ENCODE measurements at places on chromosomes 2 and 18.

DNA sequence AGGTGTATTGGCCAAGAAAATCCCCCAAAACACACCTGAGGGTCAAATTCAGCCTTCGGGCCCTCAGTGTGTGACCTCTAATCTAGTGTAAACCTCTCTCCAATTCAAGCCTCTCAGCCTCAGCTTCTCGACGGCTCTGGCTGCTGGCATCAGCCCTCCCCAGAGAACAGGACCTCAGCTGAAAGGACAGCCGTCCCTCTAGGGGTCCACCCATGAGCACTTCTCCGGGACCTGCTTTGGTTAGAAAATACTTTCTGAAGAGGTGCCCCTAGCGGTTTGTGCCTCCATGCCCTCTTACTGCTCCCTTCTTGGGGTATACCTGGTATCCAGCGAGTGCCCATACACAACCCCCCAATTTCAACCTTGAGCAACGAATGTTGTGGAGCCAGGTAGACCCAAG lies 48.8 kb downstream of the INHBB start:
- DNase-seq = no peak

DNA sequence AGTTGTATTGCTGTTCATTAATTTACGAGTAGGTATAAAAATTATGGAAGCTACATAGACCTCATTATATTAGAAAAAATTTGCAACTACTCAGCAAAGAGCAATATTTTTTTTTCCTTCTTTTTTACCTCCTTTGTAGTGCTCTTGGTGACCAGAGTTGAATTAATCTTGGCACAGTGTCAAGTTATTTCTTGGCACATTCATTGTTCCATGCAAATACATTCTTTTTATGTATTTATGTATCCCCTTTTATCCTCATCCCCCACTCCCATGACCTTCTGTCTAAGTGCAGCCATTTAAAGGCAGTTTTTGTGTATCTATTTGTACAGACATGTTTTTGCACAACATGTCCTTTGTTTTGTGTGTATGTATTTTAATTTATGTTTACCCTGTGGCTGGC lies 224.5 kb downstream of the CCDC102B start:
- no peak for DNase-seq

DNA sequence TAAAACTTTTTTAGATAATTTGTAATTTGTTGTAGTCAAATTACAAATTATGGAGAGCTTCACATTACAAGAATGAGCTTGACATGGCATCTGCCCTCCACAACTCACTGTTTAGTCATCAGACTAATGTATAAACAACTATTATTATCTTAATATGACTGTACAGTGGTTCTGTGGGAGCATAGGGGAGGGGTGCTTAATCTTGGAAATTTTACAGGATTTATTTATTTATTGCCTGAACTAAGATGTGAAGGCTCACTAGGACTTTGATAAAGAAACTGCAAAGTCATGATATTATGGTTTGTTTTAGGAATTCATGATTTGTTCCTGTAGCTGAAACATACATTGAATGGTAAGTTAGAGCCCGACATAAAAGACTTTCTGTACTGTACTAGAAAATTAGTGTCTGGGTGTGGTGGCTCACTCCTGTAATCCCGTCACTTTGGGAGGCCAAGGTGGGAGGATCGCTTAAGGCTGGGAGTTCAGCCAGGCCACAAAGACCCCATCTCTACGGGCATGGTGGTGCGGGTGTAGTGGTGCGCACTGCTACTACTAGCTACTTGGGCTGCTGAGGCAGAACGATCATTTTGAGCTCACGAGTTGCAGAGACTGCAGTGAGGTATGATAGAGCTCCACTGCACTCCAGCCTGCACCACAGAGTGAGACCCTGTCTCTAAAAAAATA lies 2.1 kb downstream of the MARCHF7 start:
- DNase-seq = no peak

DNA sequence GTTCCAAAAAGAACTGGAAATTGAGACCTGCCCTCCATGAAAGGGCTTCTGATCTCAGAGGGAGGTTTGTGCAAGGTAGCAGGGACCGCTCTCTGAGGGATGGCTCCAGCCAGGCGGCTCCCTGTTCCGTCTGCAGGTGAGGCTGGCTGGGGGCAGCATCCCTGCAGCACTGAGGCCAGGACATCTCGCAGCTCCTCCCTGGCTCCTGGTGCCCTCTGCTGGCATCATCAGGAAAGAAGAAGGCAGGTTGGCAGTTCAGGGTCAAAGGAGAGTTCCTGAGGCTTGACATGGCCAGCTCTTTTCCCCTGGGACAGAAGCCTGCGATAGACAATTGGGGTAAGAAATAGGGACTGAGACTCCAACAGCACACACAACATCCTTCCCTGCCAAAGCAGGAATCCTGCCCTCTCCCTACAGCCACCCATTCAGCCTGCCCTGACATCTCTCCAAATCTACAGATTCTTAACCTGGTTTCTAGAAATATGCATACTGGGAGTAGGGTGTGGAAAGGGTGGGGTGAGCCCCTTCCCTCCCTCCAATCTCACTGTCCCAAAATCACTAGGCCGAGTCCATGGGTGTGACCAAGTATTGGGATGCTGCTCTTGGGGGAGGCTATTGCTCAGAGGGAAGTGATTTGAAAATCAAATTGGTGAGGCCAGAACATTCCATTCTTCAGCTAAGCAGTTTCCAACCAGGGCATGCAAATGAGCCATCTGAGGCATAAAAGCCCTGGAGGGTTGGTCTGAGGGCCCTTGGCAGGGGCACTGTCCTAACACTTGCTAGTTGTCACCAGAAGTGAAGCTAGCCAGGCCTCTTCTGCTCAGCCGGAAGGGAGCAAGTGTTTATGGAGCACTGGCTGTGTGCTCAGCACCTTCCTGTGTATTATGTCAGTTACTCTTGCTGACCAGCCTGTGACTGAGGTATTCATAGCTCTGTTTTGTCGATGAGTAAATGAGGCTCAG lies 185.4 kb downstream of the TFCP2L1 start:
- no peak for DNase-seq

GRCh38 chr2:60365556-60365955 lies 187.9 kb downstream of the BCL11A start:
- no peak for DNase-seq

GRCh38 chr2:96971926-96972444 lies 14.4 kb downstream of the FAM178B start:
- DNase-seq = no peak

DNA sequence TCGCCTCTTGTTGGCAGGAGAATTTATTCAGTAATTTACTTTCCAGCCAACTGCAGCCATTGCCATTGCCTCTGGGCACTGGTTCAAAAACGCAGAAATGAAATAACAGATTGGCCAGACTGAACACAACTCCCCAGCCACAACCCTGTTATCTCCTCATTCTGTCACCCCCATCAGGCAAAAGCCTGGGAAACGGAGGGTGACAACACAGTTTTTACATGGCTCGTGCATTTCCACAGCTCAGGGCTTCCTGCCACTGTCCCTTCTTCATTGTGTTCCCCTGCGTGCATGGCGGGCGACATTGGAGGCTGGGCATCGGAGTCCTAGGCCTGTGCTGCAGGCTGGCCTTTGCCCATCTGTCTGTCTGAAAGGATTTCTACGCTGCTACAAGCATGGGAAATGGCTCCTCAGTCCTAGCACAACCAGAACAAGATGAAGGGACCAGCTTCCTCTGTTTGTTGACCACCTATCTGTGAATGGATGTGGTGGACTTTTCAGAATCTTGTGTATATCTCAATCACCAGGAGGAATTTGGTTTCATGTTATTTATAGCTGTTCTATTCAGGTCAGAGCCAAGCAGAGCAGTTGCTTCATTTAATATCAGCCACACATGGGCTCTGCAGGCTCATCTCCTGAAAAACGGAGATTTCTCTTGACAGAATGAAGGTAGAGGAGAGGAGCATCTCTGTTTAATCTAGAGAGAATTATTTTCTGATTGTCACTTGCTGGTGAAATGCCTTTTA lies 107.0 kb downstream of the MGAT5 start:
- no peak for DNase-seq

DNA sequence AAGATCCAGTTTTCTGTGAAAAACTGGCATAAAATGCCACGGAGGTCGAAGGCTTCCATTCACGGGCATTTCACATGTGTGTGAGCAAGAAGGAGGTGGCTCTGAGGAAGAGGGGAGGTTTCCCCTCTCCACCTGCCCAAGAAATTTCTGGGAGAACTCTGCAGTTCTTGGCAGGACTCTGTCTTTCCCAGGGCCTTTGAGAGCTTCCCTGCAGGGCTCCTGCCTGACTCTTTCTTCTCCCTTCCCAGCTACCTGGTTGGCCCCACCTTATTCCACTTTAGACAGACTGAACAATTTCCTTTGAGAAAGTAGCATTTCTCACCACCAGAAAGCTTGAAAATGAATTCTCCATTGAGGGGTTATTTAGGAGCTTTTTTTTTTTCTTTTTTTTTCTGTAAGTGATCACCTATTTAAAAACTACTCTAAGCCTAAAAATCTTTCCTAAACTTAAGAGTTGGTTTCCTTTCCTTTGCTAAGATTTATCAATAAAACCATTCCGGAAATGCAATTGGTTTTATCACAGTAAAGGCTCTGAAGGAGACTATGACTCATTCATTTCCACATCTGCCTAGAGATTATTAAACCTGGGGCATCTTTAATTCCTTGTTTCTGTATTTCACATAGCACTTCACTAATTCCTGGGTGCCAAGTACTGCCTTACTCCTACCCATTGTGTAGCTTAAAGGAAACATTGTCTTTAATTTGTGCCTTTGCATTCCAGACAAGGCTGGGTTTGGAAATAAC lies 59.3 kb downstream of the UNC80 start:
- no peak for DNase-seq

DNA sequence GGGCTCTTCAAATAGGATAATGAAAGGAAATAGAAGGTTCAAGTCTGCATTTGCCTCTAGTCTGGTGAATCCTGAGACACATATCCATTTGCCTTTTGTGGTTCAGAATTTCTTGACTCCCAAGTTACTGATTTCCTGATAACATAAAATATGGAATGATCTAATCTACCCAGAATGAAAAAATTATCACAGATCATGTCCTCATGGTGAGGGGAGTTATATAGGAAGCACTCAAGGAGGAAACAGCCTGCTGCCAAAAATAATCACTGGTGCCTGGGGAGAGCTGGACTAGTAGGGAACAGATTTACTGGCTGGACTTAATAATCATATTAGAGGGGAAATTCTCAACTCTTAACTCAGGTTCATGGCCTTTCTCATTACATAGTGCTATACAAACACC lies 95.5 kb upstream of the STK17B start:
- no peak for DNase-seq

- peak; percentile 61 for DNase-seq
Observed at GRCh38 chr2:223954401-223954800, 2.9 kb upstream of the MRPL44 start.

- DNase-seq = no peak
Observed at GRCh38 chr2:229083606-229084340, 187.3 kb downstream of the PID1 start.

- DNase-seq = no peak
Observed at GRCh38 chr2:46075848-46076247, 221.4 kb upstream of the EPAS1 start.

DNA sequence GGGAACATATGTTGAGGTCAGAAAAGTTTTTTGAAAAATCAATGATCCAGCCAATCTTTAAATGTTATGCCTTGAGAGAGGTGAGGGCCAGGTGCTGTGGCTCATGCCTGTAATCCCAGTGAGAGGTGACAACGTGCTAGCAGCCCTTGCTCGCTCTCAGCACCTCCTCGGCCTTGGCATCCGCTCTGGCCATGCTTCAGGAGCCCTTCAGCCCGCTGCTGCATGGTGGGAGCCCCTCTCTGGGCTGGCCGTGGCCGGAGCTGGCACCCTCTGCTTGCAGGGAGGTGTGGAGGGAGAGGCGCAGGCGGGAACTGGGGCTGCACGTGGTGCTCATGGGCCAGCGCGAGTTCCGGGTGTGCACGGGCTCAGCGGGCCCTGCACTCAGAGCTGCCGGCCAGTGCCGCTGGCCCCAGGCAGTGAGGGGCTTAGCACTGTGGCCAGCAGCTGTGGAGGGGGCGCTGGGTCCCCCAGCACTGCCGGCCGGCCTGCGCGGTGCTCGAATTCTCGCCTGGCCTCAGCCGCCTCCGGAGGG lies 61.1 kb downstream of the CCDC195 start:
- no peak for DNase-seq

GRCh38 chr2:122194546-122194945 lies 439.1 kb downstream of the TSN start:
- no peak for DNase-seq

DNA sequence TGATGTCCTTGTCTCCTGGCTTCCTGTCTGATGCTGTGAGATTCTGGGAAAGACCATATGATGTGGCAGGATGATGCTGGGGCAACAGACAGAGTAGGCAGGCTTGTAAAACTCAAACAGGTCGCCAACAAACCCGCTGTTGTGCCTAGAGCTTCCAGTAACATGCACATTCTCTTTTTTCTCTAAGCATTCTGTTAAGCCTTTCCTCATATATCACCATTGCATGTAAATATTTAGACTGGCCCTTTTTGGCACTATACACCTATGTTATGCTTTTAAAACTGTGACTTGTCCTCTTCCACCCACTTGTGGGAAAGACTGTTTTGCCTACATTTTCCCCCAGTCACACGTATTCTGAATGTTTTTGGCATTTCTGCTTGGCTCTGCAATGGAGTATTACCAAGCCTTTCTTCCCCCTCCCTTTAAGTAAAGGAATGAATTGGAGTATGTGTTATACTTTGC lies 250.4 kb upstream of the TANK start:
- no peak for DNase-seq

- DNase-seq = no peak
Observed at GRCh38 chr2:239146011-239146641, 254.7 kb downstream of the HDAC4 start.

GRCh38 chr18:33697498-33697897 lies 119.5 kb downstream of the ASXL3 start:
- no peak for DNase-seq

All from inflammatory macrophage treated with lipopolysaccharide for 1 hour (primary cell).